HT-29 (cell line): ENCODE measurements at places on chromosomes 12 and 14. TPM values are rescaled to one million over a fixed set of nuclear protein-coding genes. Genes with fewer than 3 reads are reported as not detected.

Gene NTF3
- not detected in 2 replicates for total RNA-seq

Gene SP1
- 52.0 and 56.5 TPM in 2 replicates for total RNA-seq

Gene DHRS2
- 14.0 and 14.7 TPM in 2 replicates for total RNA-seq

Gene RSRC2
- total RNA-seq: 42.1 and 48.0 TPM in 2 replicates

Gene SSPN
- 3.2 and 10.6 TPM in 2 replicates for total RNA-seq

Gene CLEC9A
- total RNA-seq: not detected in 2 replicates

Gene ISM2
- total RNA-seq: not detected in 2 replicates

Gene PMEL
- total RNA-seq: 2.7 and 7.6 TPM in 2 replicates

- no peak for DNase-seq
These were observed 2.5 kb downstream of the CDCA4 start for GRCh38 chr14:105018414-105018813.

DNA sequence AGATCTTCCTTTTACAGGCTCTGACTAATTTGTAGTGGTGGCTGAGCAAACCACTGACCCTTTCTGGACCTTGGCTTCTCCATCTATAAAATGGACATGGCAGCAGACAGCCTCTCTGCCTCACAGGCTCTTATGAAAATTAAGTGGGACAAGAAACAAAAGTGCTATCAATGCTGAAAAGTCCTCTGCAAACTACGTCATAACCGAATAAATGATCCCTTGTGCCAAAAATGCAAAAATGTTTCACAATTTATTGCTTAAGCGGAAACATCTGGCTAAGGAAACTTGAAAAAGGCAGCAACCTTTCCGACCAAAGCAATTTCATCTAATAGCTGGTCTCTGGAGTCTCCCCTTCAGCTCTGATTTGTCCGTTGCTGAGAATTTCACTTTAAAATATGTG, 108.5 kb upstream of the PLXNC1 start:
- DNase-seq: no peak

GRCh38 chr14:75661499-75661814, 411 bp downstream of the TTLL5 start:
- DNase-seq: no peak

- DNase-seq: no peak
These were observed 101.4 kb upstream of the PPP4R3A start for GRCh38 chr14:91611528-91611927.

GRCh38 chr12:76480796-76481195, 78.8 kb downstream of the OSBPL8 start:
- no peak for DNase-seq

GRCh38 chr12:71164568-71165197, 6.9 kb upstream of the TSPAN8 start:
- DNase-seq: peak; percentile 74

DNA sequence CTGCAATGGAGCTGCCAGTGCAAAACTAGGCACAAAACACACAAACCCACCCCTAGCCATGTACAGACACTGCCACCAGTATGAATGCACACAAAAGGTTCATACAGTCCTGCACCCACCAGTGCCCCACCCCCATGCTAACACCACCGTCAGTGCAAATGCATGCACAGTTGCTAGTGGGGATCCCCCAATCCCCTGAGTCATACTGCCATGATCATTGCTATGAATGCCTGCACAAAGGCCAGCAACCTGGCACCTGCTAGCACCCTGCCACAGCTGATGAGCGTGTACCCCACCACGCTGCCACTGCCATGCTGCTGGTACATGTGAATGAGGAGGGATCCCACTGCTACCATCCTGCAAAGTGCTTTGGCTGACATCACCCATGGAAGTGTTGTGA, 23.9 kb downstream of the PZP start:
- DNase-seq: no peak

GRCh38 chr12:82182601-82183190, 175.5 kb downstream of the CCDC59 start:
- no peak for DNase-seq

DNA sequence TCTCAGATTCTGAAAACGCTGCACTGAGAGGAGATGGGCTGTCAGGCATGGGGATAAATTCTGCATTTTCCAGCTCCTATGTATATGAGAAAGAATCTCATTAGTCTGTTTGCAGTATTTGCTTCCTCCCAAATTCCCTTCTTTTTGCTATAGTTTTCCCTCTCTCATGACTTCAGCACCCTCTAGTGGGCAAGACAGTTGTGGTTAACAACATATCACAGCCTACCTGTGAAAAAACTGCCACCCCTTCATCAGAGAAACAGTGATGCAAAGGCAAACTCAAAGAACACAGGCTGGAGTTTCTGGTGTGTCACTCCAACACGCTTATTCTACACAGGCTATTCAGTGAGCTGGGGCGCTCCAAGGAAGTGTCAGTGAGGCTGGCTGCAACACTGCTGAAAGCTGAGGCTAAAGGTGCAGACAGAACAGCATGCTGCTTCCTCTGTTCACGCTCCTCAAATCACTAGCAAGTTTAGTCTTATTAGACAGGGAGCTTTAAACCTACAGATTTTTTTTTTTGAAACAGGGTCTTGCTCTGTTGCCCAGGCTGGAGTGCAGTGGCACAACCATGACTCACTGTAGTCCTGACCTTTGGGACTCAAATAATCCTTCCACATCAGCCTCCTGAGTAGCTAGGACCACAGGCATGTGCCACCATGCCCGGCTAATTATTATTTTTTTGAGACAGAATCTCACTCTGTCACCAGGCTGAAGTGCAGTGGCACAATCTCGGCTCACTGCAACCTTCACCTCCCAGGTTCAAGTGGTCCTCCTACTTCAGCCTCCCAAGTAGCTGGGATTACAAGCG, 19.3 kb downstream of the ZC2HC1C start:
- DNase-seq: peak; percentile 68

GRCh38 chr14:80101835-80102234, 109.5 kb downstream of the DIO2 start:
- no peak for DNase-seq

DNA sequence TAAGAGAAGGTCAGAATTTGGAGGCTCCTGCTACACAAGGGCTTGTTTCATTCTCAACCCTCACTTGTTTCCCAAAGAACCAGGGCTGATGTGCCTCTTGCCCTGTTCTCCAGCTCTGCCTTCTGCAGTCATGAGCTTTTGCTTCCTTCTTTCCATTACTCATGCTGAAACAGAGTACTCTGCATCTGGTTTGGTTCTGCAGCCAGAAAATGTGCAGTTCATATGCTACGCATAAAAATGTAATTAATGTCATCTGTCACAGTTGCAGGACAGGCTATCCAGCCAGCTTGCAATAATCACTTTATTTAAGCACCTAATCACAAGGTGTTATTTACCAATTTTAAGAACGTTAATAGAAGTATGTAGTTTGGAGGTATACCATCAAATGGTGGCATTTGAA, 150.2 kb downstream of the SRGAP1 start:
- DNase-seq: no peak

DNA sequence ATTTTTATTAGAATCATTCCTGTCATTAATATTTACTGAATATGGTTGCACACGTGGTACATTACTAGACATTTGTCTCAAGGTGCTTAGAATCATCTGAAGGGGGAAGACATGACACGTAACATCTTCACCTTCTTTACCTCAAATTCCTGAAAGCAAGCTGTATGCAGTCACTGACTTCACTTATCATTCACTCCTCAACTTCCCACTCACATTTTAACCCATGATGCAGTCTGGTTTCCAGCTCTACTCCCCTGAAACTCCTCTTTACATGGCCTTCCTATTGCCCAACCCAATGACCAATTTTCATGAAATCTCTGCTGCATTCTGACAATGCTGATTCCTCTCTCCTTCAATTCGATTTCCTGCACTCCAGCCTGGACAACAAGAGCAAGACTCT, 5.8 kb upstream of the PSMC6 start:
- no peak for DNase-seq

DNA sequence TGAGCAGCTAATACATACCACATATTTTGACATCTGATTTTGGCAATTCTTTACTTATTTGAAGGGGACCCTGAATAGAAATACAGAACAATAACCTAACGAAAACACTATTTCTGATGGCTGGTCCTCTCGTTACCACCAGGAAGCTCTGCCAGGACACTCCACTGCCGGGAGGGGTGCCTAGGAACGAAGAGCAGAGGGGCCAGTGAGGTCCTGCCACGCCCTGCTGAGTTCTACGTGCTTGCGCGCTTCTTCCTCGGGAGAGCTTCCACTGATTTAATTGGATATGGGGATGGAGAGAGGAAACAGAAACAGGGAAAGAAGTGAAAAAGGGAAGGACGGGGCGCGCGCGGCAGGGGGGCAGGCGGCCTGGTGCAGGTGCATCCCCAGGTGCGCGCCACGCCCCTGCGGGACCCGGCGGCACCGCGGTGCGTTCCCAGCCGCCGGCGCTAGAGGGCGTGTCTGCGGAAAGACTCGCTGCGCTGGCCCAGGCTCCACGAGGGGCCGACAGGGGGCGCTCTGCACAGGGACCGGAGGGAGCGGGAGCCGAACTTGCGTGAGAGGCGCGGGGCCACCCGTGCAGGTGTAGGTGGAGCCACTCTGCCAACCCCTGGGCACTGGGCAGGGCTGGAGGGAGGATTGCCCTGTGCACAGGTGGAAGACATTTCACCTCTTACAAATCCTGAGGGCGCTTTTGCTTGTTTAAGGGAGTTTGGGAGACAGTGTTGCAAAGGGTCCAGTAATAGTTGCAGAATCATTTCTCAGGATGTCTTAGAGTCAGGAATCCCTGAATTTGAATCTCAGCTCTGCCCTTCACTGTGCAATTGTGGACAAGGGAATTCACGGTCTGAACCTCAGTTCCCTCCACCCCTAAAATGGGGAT, 986.3 kb upstream of the TMEM132C start:
- DNase-seq: no peak

DNA sequence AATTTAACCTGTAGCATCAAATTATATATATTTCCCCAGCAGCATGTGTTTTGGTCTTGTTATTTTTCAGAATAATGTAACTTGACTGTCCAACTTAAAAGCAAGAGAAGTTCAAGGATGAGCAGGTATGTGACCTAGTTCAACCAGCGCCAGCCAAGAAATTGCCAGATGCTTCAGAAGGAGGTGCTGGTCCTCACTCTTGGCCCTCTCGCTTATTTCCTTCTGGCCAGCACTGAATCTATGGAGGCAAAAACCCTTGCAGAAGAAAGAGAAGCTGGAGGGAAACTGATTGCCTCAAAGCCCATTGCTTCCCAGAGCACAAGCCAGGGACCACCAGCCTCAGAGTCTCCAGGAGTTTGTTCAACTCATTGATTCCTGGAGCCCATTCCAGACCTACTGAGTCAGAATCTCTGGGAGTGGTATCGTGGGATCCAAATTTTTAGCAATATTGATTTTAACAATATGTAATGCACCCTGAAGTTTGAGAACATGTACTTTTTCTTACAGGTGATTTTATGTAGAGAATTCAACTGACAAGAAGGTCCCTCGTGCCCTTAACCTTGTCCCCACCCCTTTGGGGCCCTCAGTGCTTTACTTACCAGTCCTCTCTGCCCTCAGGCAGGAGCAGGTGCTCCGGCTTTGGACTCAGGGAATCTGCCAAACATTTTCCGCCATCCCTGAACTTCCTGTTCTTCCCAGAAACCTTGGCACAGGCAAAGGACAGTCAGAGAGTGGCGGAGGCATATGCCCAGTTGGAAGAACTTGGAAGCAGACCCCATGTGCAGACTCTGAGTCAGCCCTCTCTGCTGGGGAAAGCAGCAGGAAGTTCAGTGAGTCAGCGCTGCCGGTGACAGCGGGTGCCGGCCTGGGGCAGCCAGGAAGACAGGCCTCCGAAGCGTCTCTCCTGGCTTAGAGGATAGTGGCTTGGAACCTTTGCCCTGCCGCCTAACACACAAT, 10.4 kb downstream of the BEST3 start:
- DNase-seq: peak; percentile 78

- DNase-seq: peak; percentile 63
These were observed 364.1 kb upstream of the KITLG start for GRCh38 chr12:88944397-88944796.

- DNase-seq: no peak
These were observed 774 bp upstream of the KRT75 start for GRCh38 chr12:52434760-52435530.

- no peak for DNase-seq
These were observed 231.0 kb upstream of the HMGA2 start for GRCh38 chr12:65593239-65593701.
